ENCODE measurements at places on chromosomes 5 and 9. TPM values are rescaled to one million over a fixed set of nuclear protein-coding genes. Genes with fewer than 3 reads are reported as not detected.

The CCL27 gene
- polyA plus RNA-seq: not detected

The DMRTA1 gene
- polyA plus RNA-seq: 0.65 TPM

The C5orf34 gene
- 0.40 TPM for polyA plus RNA-seq

The GSN gene
- polyA plus RNA-seq: 154 TPM

The APBA1 gene
- 0.68 TPM for polyA plus RNA-seq

The PRRT1B gene
- polyA plus RNA-seq: 5.0 TPM
